ENCODE measurements at places on chromosomes 4 and X. TPM values are rescaled to one million over a fixed set of nuclear protein-coding genes. Genes with fewer than 3 reads are reported as not detected.

DNA sequence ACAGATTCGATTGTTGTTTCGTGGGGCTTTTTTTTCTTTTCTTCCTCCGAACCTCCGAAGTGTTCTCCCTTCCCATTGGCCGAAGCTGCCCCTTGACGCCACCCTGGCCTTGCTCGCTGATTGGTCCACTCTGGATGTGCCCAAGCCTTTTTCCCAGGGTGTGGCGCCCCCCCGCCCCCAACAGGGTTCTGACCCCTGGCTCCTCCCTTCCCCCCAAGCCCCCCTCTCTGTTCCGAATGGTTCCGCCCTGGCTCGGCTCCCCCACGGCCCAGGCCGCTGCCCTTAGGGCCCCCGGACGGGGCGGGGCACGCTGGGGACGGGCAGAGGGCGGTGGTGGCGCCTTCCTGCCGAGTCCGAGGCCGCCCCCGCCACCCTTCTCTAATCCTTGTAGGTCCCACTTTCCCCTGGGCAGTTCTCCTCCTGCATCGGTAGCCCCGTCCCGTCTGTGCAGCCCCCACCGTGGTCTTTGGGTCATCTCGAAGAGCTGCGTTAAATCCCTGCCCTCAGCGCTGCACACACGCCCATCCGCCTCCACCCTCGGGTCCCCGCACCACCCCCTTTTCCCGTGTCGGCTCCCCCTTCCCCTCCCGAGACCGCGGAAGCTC lies 25.5 kb downstream of the UTP14A start:
- H3K27ac ChIP-seq: peak overlapping the region; percentile 40
- no peak overlapping the region for H3K4me3 ChIP-seq
- peak; percentile 50 for DNase-seq
- no peaks in the 10 kb centered on the region for H3K27me3 ChIP-seq
- H3K4me1 ChIP-seq: no peaks in the 10 kb centered on the region

Gene TREX2
- 4.5 TPM for total RNA-seq

Gene PNMA6F
- not detected for total RNA-seq

Gene PPARGC1A
- not detected for total RNA-seq

Data from CD4-positive, alpha-beta memory T cell (primary cell).